ENCODE measurements at places on chromosomes 1 and 21.

- no peak for DNase-seq
These were observed 123.0 kb downstream of the TNR start for GRCh38 chr1:175620376-175620775.

DNA sequence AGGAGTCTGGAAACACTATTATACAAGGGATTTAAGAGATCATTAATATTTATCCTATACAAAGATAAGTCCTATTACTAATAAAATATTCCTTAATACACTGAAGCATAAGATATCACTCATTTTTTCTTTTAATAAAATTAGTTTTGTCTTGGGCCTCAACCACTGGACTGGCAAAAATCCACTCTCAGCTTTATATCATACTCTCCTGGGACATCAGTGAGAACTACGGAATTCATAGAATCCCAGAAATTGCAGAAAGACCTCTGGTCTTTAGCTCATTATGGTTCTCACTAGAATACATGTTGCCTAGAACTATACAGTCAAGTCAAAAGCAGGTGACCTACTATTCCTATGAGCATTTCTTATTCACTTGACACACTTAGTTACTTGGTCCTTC lies 285.0 kb downstream of the LRRC40 start:
- DNase-seq = no peak

DNA sequence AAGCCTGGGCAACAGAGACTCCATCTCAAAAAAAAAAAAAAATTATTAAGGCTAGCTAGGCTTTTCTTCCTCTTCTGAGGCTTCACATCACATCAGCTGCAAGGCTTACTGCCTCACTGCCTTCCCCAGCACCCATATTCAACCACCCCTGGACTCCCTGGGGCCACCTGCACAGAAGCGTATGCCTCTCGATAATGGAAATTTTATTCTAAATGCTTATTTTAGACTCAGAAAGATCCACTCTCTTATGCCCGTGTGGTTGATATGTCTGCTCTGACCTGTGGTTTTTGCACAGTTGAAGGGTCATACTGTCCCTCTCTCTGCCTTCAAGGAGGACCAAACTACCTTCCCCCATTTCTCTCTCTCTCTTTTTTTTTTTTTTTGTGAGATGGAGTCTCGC lies 1.5 kb upstream of the FCRLA start:
- DNase-seq = no peak

DNA sequence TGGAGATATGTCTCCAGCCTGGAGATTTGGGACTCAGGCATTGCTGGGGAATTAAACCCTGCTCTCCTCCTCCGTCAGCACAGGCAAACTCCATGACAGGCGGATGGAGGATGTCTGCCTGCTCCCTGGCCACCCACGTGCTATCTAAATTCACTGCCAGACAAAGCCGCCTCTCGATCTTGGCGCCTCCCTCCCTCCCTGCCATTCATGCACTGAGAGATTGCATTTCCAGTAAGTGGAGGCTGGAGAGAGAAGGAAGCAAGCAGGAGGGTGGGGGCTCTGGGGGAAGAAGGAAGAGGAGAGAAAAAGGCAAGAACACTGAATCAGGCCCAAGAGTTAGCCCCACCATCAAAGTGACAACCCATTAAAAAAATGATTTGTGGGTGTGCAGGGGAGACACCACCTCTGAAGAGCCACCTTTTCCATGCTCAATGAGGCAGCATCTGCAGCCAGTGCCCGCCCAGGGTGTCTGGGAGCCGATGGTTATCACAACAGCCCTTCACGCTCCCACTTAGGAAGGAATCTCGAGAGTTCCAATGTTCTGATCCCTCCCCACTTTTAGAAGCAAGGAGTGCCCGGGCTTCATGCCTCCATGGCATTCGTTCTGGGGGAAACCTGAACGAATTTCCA lies 183.0 kb downstream of the HIVEP3 start:
- DNase-seq = no peak

- no peak for DNase-seq
These were observed 56.1 kb downstream of the NDUFS5 start for GRCh38 chr1:39082010-39082799.

DNA sequence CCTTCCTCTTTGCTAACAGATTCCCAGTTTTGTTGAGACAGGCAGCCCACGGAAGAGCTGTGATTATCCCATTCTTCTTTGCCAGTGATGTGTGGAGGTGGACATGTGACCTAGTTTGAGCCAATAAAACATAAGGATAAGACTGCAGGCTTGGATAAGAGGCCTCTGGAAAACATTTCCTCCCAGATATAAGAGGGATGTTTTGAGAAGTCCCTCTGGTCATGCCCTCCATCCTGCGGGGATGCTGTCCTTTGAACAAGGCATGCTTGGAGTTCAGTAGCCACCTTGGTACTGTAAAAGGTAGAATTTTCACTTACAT lies 155.7 kb downstream of the TM2D1 start:
- no peak for DNase-seq

DNA sequence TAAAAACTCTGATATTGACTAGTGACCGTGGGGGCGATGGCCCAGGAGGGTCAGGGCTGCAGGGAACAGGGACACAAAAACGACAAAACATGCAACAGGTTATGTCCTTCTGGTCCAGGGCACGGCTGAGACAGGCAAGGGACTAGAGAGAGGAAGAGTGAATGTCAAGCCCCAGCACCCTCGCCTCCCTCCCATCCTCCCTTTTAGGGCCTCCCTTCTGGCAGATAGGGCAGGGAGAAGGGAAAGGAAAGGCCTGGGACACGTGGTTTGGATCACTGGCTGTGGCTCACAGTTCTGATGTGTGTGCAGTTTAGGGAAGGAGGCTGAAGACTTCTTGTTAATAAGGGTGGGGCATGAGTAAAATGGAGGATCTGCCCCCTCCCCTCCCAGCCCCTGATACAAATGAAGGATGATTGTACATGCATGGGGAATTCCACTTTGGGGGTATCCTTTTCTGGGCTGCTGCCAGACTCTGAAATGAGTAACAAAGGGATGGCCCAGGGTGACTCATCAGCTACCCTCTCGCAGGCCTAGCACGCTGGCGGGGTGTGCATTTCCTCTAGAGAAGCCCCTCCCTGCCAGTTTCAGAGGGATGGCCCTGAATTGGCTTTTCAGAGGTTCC lies 14.2 kb downstream of the CAPN2 start:
- DNase-seq = peak; percentile 92

GRCh38 chr1:112522621-112523020 lies 13.9 kb downstream of the WNT2B start:
- DNase-seq = no peak

Data from activated CD4-positive, alpha-beta T cell treated with anti-CD3 and anti-CD28 coated beads for 48 hours (primary cell).